ENCODE measurements at places on chromosomes 1 and 21. TPM values are rescaled to one million over a fixed set of nuclear protein-coding genes. Genes with fewer than 3 reads are reported as not detected.

Gene NUP210L
- polyA plus RNA-seq: not detected

Gene S100A11
- 736 TPM for polyA plus RNA-seq

Gene LRRC71
- polyA plus RNA-seq: not detected

Gene CA6
- not detected for polyA plus RNA-seq

Gene NBPF26
- polyA plus RNA-seq: 13.3 TPM

Gene RHD
- not detected for polyA plus RNA-seq

Gene CFHR4
- not detected for polyA plus RNA-seq

- peaks cover 17% of the 10 kb centered on the region for H3K4me1 ChIP-seq
- H3K27ac ChIP-seq: no peak overlapping the region
- peak; percentile 35 for DNase-seq
- H3K36me3 ChIP-seq: no peaks in the 10 kb centered on the region
- H3K4me3 ChIP-seq: no peak overlapping the region
- H3K27me3 ChIP-seq: no peaks in the 10 kb centered on the region
Measured at GRCh38 chr1:60222360-60223115, 149.0 kb upstream of the C1orf87 start.

DNA sequence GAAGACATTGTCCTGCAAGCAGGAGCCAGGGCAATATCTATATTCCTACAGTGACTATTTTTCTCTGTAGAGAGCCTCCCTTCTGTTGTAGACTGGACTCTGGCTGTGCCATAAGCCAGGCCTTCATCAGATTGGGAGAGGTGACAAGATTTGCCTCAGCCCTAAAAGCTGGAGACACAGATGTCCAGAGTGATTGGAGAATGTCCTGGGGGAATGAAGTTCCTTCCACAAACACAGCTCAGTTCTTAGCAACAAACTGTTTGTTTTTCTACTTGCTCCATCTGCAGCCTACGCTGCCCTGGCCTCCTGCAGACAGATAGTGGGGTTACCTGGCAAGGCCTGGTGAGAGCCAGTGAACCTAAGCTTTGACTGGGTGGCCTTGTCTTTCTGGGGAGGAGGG lies 29.9 kb upstream of the SNX27 start:
- H3K27me3 ChIP-seq: no peaks in the 10 kb centered on the region
- H3K27ac ChIP-seq: no peak overlapping the region
- no peaks in the 10 kb centered on the region for H3K4me1 ChIP-seq
- DNase-seq: no peak

GRCh38 chr1:24909388-24909898 lies 20.6 kb downstream of the RUNX3 start:
- no peak for DNase-seq
- no peak overlapping the region for H3K27ac ChIP-seq
- no peaks in the 10 kb centered on the region for H3K27me3 ChIP-seq

DNA sequence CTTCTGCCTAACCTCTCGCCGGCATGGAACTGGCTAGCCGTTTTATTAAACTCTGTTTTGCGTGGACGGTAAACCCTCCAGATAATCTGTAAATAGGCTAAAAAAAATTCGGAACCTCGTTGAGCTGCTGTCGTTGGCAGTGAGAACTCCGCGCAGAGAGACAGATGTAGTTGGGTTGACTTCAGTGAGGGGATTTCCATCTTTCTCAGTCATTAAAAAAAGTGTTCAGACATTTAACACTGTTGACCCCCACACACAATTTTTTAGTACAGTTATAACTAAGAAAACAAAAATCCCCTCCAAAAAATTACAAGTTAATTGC lies 464 bp downstream of the PARK7 start:
- no peaks in the 10 kb centered on the region for H3K27me3 ChIP-seq
- H3K4me3 ChIP-seq: peak overlapping the region; percentile 72
- H3K4me1 ChIP-seq: peaks cover 4% of the 10 kb centered on the region
- H3K27ac ChIP-seq: peak overlapping the region; percentile 81
- peak; percentile 33 for DNase-seq
- H3K36me3 ChIP-seq: peaks cover 32% of the 10 kb centered on the region

- no peak for DNase-seq
- H3K4me1 ChIP-seq: peaks cover 2% of the 10 kb centered on the region
- no peak overlapping the region for H3K4me3 ChIP-seq
Measured at GRCh38 chr1:83500987-83501591, 497.8 kb downstream of the TTLL7 start.

DNA sequence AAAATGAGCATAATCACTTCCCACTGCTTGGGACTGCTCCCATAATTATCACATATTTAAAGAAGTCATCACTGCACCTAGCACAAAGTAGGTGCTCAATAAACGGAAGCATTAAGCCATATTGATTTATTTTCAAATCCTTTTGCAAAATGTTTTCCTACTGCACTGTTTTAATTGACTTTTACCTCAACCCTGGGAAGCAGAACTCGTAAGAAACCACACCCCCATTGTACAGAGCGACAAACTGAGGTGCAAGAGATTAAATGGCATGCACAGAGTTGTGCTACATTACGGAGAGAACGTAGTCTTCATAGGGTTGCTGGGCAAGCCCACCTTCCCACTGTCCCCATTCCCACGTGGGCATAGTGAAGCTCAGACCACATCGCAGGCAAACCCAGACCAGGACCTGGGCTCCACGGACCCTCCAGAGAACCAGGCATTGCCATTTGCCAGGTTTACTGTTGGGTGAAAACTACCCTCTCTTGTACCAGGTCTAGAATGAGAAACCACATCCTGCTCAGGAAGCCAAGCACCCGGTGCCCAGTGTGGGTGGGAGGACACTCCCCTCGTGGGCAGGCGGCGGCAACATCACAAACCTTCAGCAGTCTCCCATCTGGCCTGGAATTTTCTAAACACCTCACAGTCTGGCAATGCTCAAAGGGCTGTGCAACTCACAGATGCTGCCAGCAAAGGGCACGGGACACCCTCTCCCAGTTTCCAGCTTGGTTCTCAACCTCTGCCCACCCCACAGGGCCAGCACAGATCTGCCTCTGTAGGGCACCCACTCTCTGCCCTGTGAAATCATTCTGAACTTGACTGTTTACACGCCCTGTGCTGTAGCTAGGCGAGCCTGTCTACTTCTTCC lies 8.2 kb downstream of the IFFO2 start:
- H3K4me3 ChIP-seq: no peak overlapping the region
- H3K36me3 ChIP-seq: peaks cover 7% of the 10 kb centered on the region
- H3K4me1 ChIP-seq: peaks cover 49% of the 10 kb centered on the region
- H3K27me3 ChIP-seq: no peaks in the 10 kb centered on the region
- DNase-seq: no peak

DNA sequence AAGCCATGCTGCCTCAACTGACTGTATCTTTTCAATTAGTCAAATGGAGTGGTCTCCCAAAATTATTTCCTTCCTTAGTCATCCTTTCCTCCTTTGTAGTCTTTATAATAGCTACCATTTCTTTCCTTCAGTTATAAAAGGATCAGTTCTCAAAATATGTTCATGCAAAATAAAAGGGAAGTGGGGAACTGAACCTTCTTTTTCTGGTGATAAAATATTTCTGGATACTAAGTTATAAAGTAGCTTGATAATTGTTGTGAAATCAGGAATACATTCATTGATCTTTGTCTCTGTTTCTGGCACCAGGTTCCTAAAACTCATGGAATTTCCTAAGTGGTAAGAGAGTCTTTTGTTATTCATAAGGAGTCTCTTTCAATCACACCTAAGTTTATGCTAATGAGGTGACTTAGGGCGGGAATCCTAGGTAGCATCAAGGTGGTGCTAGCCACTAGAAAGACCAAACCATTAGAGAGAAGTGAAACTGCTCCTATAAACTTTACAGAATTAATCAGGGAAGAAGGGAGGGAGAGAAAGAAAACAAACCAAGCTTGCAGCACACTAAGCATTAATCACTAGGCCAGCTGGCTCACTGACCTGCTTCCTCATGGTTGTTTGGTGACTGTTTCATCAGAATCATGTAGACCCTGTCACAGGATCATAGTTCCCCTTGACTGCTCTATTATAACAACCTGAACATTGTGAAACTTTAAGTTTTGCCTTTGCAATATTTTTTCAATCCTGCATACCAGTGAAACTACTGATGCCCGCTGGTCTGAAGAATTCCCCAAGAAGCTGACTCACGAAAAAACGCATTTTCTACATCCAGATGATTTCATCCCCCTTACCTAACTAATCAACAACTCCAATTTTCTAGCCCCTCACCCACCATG lies 161.6 kb upstream of the PTBP2 start:
- no peak overlapping the region for H3K27ac ChIP-seq
- peaks cover 7% of the 10 kb centered on the region for H3K4me1 ChIP-seq
- H3K4me3 ChIP-seq: no peak overlapping the region
- no peak for DNase-seq

DNA sequence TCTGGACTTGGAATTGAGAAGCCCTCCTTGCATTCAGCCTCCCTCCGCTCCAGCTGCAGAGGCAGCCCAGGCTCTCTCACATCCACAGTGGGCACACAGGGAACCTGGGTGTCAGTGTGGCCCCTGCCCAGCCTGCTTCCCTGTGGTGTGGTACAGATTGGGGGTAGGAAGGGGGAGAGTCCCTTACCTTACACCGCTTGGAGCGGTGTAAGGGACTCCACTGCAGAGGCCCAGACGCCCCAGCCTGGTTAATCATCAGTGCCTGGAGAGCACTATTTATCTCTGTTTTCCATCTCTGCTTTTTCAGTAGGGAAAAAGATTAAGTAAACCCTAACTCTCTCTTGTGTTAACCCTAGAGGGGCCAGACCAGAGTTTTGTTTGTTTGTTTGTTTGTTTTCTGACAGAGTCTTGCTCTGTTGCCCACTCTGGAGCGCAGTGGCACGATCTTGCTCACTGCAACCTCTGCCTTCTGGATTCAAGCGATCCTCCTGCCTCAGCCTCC lies 803 bp upstream of the RHBG start:
- peak; percentile 73 for DNase-seq
- no peak overlapping the region for H3K27ac ChIP-seq
- no peak overlapping the region for H3K4me3 ChIP-seq
- H3K36me3 ChIP-seq: no peaks in the 10 kb centered on the region
- H3K4me1 ChIP-seq: peaks cover 17% of the 10 kb centered on the region

DNA sequence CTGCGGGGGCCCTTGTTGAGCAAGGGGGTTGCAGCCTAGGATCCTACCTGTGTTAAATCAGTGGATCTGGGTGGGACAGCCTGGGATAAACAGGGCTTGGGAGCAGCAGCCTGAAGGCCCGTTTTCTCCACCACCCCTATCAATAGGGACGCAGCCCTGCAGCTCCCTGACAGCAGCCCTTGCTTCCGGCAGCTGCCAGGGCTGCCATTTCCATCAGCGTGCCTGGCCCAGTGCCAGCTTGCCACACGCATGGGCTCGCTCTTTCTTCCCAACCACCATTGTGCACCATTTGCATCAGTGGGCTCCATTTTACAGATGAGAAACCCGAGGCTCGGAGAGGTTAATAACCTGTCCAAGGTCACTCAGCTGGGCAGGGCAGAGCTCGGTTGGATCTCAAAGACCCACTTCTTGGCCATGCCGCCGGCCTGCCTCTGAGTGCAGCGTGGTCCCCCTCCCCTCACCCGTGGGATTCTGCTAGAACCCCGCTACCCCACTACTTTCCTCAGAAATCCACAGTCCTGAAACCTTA lies 3.8 kb downstream of the WNT4 start:
- no peak overlapping the region for H3K4me3 ChIP-seq
- no peak overlapping the region for H3K27ac ChIP-seq
- H3K27me3 ChIP-seq: no peaks in the 10 kb centered on the region
- peaks cover 31% of the 10 kb centered on the region for H3K4me1 ChIP-seq
- peak; percentile 74 for DNase-seq

DNA sequence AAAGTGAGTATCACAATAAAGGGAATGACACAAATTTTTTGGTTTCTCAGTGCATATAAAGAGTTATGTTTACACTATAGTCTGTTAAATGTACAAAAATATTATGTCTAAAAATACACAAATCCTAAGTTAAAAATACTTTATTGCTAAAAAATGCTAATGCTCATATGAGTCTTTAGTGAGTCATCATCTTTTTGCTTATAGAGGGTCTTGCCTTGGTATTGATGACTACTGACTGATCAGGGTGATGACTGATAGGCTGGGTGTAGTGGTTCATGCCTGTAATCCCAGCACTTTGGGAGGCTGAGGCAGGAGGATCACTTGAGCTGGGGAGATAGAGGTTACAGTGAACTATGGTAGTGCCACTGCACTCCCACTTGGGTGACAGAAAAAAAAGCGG lies 12.9 kb upstream of the NUF2 start:
- DNase-seq: no peak
- peaks cover 11% of the 10 kb centered on the region for H3K4me1 ChIP-seq
- no peaks in the 10 kb centered on the region for H3K27me3 ChIP-seq
- no peaks in the 10 kb centered on the region for H3K36me3 ChIP-seq
- H3K4me3 ChIP-seq: no peak overlapping the region

- DNase-seq: no peak
- H3K4me1 ChIP-seq: no peaks in the 10 kb centered on the region
- no peaks in the 10 kb centered on the region for H3K27me3 ChIP-seq
- H3K36me3 ChIP-seq: no peaks in the 10 kb centered on the region
- H3K4me3 ChIP-seq: no peak overlapping the region
- no peak overlapping the region for H3K27ac ChIP-seq
Measured at GRCh38 chr1:203929741-203930309, 68.4 kb downstream of the SNRPE start.

- H3K4me3 ChIP-seq: no peak overlapping the region
- no peaks in the 10 kb centered on the region for H3K4me1 ChIP-seq
- no peak overlapping the region for H3K27ac ChIP-seq
- no peak for DNase-seq
- H3K36me3 ChIP-seq: no peaks in the 10 kb centered on the region
- no peaks in the 10 kb centered on the region for H3K27me3 ChIP-seq
Measured at GRCh38 chr1:82018319-82018718, 217.6 kb downstream of the ADGRL2 start.

DNA sequence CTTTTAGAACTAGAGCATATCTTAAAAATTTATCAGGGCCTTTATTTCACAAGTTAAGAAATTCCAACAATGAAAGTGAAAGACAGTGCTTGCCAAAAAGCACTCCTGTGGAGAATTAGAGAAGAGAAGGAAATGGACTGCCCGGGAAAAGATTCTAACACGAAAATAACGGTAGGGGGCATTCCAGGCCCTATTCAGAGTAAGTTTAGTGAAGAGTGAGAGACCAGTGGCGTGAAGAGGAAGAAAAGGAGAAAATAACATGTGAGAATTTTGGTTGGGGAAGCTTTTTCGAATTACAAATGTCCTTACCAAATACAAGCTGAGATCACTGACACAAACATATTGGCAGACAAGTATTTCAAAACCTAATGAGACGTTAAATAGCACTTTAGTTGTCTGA lies 38.4 kb upstream of the RBM34 start:
- H3K27me3 ChIP-seq: no peaks in the 10 kb centered on the region
- H3K4me3 ChIP-seq: no peak overlapping the region
- no peak overlapping the region for H3K27ac ChIP-seq
- H3K4me1 ChIP-seq: no peaks in the 10 kb centered on the region

DNA sequence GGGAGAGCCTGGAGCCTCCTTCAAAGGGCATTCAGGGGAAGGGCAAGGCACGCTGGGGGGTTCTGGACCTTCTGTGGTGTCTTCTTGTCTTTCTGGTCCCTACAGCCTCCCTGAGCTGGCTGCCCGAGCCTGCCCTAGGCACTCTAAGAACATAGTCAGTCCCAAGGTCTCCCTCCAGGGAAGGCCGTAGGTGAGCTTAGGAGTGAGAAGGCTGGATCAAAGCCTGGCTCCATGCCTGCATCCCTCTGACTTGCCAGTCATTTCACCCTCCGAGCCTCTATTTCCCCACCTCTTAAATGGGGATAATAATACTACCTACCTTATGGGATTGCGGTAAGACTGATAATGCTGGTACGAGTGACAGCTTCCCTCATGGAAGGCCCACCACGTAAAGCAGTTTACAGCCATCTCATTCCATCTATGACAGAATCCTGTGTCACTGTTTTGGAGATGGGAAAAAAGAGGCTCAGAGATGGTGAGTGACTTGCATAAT lies 20.8 kb downstream of the PTPRF start:
- peaks cover 3% of the 10 kb centered on the region for H3K36me3 ChIP-seq
- no peak overlapping the region for H3K27ac ChIP-seq
- no peak overlapping the region for H3K4me3 ChIP-seq
- peaks cover 12% of the 10 kb centered on the region for H3K4me1 ChIP-seq
